ENCODE measurements at places on chromosomes 6 and 20.

- peak; percentile 67 for DNase-seq
Observed at GRCh38 chr6:85920782-85921181, 278.1 kb upstream of the SYNCRIP start.

GRCh38 chr6:160450849-160451248, 102.7 kb downstream of the SLC22A3 start:
- no peak for DNase-seq

DNA sequence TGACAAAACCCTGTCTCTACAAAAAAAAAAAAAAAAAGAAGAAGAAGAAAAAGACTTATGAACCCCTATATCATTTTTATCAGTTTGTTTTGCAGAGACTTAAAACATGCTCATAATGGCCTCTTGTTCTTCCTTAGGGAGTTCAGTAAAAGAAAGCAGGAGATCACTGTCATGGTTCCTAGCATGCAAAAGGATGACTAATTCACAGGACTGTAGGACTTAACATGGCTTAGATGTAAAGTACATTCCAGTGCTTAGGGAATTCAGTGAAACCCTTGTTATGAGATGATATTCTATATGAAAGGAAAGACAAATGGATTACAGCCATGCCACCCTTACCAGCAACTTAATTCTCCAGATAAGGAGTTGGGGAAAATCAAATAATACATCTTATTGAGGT, 29.5 kb downstream of the EEF1A1 start:
- no peak for DNase-seq

DNA sequence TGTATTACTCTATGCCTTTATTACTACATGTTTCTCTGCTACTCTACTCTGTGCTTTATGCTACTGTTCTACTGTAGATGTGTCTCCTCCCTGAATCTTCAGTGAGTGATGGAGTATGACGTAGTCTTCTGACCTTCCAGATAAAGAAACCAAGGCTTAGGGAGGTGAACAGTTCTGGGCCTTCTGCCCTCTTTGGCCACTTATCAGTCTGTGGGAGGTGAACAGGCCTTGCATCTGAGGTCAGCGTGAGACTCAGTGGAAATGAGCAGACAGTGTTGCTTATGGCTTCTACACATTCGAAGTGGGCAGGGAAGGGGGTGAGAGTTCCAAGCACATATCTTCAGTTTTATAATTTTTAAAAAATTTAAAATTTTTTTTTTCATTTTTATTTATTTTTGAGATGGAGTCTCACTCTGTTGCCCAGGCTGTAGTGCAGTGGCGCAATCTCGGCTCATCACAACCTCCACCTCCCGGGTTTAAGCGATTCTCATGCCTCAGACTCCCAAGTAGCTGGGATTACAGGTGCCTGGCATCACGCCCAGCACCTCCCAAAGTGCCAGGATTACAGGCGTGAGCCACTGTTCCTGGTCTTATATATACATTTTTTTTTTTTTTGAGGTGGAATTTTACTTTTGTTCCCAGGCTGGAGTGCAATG, 24.2 kb downstream of the MYBL2 start:
- DNase-seq, result no peak

- peak; percentile 5 for DNase-seq
Observed at GRCh38 chr6:148464319-148465010, 121.8 kb downstream of the SASH1 start.

- DNase-seq, result no peak
Observed at GRCh38 chr20:5145365-5146098, 18.7 kb downstream of the CDS2 start.

DNA sequence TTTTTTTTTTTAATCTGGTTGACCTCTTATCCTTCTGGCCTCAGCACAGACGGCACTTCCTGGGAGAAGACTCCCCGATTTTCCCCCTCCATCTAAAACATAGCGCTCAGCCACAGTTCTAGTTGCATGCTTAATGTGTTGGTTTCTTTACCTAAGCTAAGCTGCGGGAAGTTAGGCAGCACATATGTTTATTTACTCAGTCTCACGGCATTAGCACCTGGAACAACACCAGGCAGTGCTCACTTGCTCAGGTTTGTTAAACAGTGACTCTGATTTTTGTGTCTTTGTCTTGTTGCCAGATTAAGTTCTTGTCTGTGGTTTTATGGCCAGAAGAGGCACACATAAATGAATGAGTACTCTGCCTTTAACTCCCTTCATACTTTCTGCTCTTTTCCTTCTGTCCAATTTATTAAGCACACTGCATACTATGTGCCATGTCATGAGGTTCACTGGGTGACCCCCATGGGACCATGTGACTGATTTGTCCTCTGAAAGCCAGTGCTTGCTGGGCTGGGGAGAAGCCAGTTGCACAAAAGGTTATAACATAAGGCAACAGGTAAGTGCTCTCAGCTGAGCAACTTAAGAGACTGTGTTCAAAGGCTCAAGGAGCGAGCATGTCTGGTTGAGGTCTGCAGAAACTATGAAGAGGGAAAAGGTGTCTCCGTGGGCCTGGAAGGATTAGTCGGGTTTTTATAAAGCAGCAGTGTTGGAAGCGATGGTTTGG, 93.6 kb downstream of the RPP40 start:
- DNase-seq, result peak; percentile 93

GRCh38 chr6:85163156-85164080, 286.5 kb upstream of the NT5E start:
- DNase-seq, result no peak

DNA sequence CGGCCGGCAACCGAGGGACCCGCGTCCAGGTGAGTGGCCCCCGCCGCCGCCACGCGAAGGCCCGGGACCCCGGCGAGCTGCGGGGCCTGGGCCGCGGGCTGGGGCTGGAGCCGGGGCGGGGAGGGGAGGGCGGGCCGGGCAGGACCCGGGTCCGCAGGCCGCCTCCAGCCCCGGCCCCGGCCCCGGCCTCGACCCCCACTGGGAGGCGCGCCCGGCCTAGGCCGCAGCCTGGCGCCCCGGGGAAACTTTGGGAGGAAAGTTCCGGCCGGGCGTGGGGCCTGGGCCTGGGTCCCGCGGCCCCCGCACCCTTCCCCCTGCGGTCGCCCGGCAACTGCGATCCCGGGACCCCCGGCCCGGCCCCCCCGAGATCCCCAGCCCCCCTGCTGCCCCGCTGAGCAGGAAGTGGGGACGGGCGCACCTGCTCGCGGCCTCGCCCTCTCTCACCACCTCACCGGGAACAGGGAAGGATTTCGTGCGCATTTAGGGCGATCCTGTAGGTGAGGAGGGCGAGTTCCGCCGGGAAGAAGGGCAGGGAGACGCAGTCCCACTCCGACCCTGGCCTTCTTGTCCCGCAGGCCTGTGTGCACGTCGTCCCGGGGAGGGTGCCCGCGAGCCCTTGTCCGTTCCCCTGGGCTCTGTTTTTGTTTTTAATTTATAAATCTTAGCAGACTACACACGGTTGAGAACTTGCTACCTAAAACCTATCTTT, 402 bp downstream of the OSBPL2 start:
- DNase-seq, result no peak

- peak; percentile 26 for DNase-seq
Observed at GRCh38 chr20:17972121-17972520, 3.3 kb downstream of the MGME1 start.

GRCh38 chr20:34310481-34311117, 7.4 kb upstream of the AHCY start:
- DNase-seq, result no peak

- DNase-seq, result no peak
Observed at GRCh38 chr6:108132863-108133262, 33.0 kb upstream of the NR2E1 start.

DNA sequence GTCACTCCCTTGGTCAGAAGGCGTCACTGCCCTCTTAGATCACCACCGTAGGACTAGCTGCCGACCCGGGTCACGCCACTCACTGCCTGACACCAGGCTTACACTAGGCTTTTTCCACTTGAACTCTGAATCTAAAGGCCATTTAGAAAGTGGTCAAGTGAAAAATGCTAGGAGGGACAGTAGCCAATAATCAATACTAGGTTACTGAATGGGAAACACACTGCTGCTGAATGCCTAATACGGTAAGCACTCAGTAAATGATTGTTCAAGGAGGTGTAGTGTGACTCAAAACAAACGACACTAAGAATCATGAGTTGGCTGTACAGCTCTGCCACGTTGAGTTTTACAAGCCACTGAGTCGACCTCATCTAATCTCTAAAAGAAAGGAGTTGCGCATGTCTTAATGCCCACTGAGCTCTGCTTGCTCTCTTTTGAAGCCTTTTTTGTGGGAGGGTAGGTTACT, 760 bp upstream of the IBTK start:
- DNase-seq, result no peak

GRCh38 chr6:162722226-162722625, 5.3 kb downstream of the PRKN start:
- DNase-seq, result no peak

DNA sequence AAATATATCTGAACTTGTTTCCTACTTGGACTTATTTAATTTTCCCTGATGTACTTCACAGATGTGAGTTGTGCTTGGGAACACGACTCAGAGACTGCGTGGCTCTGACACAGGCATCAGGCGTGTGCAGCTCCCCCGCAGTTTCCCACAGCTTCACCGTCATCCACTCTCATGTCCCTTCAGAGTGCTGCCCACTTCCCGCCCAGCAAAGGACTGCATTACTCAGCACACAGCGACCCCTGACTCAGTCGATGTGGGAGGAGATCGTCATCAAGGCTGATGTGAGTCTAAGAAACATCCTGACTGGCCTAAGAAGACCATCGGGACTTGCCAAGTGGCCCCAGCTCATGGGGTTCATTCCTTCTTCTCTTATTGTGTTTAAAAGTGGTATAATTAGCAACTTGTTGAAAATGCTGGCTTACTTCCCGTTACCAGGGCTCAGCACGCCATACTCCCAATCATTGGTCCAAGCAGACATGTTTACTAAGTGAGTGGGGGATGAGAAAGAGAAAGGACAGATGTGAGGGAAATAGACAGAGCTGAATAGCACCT, 539.4 kb upstream of the JARID2 start:
- no peak for DNase-seq

DNA sequence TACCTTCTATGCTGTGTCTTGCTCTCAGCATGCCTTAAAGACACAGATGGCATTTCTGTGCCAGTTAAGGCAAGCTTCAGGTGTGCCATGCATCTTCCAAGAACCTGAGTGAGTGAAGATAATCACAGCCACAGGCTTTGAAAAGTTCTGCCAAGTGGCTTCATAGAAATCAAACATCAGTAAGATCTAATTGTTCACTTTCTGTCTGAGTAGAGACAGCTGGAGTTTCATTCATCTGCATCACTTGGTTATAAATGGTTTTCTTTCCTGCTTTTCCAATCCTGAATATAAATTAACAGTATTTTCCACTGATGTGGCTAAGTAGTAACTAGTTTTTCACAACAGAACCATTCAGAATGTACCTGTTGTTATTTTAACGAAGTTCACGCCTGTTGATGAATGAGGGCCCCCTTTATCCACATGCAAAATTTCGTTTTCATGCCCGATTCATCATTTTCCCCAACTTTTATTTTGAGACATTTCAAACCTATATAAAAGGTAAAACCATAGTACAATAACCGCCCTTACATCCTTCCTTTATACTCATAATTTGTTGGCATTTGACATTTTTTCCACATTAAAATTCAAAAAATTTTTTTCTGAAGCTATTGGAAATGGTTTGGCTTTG, 38.6 kb upstream of the KCNG1 start:
- no peak for DNase-seq

GRCh38 chr6:136191606-136192312, 58.4 kb downstream of the MTFR2 start:
- no peak for DNase-seq

- DNase-seq, result no peak
Observed at GRCh38 chr6:100979267-100979666, 98.1 kb upstream of the ASCC3 start.

GRCh38 chr6:142846883-142847287, 98.1 kb downstream of the HIVEP2 start:
- DNase-seq, result no peak

- no peak for DNase-seq
Observed at GRCh38 chr6:166330612-166331011, 11.7 kb downstream of the SFT2D1 start.

DNA sequence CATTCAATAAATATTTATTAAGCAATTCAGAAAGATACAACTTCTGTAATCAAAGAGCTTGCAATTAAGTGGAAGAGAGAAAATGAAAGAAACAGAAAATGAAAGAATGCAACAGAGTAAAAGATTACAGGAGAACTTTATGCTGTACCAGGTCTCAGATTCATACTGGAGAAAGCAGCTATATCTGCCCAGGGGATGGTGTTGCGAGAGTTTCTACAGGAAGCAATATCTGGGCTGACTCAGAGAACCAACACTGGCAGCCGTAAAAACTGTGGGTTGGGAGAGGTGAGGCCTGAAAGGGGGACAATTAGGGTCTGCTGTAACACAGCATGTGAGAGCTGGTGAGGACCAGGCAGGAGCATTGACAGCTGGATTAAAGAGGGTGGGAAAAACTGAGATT, 256.7 kb upstream of the TCF21 start:
- no peak for DNase-seq

- peak; percentile 32 for DNase-seq
Observed at GRCh38 chr20:8094415-8094818, 37.6 kb upstream of the PLCB1 start.

DNA sequence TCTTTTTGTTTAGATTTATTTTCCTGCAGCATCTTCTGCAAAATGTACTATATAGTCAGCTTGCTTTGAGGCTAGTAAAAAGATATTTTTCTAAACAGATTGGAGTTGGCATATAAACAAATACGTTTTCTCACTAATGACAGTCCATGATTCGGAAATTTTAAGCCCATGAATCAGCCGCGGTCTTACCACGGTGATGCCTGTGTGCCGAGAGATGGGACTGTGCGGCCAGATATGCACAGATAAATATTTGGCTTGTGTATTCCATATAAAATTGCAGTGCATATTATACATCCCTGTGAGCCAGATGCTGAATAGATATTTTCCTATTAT, 3.2 kb downstream of the FOXC1 start:
- peak; percentile 19 for DNase-seq

DNA sequence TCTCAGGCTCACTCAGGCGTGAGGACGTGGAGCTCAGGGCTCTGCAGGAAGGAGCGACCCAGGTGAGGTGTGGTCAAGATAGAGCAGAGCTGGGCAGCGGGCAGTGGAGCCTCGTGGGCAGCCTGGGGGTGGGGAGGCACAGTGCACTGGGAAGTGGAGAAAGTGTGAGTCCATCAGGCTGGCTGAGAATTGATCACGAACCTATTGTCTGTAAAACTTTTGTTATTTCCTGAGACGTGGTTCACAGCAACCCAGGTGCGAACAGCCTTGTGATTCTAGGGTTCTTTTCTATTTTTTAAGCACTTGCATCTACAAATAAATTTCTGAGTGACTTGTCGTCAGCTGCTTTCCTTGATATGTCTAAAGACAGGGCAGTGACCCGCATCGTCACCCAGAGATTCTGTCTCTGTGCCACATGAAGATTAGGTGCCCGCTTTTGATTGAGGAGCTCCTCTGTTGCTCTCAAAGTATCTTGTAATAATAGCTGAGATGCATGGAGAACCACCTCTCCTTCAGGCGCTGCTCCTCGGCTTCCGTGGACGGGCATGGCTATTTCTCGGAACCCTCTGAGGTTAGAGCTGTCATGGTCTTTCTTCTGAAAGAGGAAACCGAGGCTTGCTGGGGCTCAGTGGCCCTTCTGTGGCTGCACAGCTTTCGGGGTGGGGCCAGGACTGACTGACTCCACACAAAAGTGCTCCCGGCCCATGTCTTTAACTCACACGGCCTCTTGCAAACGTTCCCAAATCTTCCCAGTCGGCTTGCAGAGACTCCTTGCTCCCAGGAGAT, 662 bp upstream of the CCR6 start:
- DNase-seq, result no peak

GRCh38 chr6:35635601-35636597, 52.8 kb downstream of the FKBP5 start:
- no peak for DNase-seq

All from NCI-H2029 treated with DMSO at 0.1 percent for 48 hours (cell line).